ENCODE measurements at places on chromosomes 13 and 19.

DNA sequence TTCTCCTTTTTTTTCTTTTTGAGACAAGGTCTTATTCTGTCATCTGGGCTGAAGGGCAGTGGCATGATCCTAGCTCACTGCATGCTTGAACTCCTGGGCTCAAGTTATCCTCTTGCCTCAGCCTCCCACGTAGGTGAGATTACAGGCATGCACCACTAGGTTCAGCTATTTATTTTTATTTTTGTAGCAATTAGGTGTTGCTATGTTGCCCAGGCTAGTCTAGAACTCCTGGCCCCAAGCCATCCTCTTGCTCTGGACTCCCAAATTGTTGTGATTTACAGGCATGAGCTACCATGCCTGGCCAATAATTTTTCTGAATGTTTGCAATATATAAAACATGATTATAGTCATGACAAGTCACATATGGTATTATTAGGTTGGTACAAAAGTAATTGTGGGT is 161.1 kb upstream of the ATXN8OS start:
- DNase-seq = no peak

- peak; percentile 25 for DNase-seq
Measured at GRCh38 chr13:46648166-46648607, 95.2 kb downstream of the LRCH1 start.

DNA sequence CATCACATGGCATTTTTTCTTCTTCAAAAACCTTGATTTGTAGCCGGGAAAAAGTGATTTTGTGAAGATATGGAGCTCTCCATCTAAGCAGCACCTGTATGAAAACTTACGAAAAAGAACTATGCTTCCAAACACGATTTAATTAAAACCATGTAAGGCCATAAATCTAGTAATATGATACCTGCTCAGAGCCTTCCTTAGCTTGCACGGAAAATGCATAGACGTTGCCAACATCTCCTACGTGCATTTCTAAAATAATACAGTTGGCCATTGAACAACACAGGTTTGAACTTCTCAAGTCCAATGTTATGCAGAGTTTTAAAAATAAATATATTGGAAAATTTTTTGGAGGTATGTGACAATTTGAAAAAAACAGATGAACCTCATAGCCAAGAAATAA is 59.1 kb upstream of the RNF113B start:
- no peak for DNase-seq

GRCh38 chr19:46369817-46370216 is 22.9 kb downstream of the PPP5C start:
- no peak for DNase-seq

GRCh38 chr19:49479975-49480628 is 6.1 kb downstream of the FLT3LG start:
- DNase-seq = no peak

- DNase-seq = no peak
Measured at GRCh38 chr19:33365691-33366090, 7.8 kb upstream of the CEBPG start.

DNA sequence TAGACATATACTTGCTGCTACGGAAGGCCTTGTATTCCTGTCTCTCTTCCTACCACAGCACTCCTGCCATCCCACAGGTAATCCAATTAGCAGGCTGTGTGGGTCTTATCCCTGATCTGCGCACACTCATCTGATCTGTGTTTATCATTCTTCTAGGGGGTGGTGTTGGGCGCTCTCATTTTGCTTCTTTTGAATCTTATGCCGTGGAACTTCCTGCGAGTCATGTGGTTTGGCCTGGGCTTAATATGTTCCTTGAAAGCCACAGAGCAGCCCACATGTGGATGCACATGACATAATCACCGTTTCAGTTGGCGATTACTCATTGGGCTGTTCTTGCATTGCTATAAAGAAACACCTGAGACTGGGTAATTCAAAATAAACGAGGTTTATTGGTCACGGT is 7.5 kb downstream of the RASA3 start:
- no peak for DNase-seq

DNA sequence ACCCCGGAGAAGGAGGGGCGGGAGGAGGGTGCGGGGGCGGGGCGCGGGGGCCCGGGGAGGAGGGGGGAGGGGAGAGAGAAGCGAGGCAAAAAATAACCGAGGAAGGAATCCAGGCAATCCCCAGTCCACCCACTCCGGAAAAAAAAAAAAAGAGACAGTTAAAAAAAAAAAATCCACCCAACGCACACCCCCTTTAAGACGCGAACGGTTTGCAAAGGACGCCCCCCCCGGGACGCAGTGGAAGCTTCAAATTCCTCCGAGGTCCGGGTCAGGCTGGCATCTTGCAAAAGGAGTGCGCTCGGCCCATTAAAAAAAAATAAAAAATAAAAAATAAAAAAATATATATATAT is at the start of gene CACNA1A:
TSS of gene CACNA1A (minus strand) at position 9 of the 350 bp plus-strand sequence. CDS start 255 bp downstream, outside the sequence.
- no peak for DNase-seq

GRCh38 chr19:29687244-29687896 is 22.1 kb downstream of the PLEKHF1 start:
- no peak for DNase-seq

- DNase-seq = no peak
Measured at GRCh38 chr13:31081316-31081715, 80.4 kb downstream of the HSPH1 start.

- no peak for DNase-seq
Measured at GRCh38 chr13:51534041-51534817, 50.0 kb upstream of the WDFY2 start.

DNA sequence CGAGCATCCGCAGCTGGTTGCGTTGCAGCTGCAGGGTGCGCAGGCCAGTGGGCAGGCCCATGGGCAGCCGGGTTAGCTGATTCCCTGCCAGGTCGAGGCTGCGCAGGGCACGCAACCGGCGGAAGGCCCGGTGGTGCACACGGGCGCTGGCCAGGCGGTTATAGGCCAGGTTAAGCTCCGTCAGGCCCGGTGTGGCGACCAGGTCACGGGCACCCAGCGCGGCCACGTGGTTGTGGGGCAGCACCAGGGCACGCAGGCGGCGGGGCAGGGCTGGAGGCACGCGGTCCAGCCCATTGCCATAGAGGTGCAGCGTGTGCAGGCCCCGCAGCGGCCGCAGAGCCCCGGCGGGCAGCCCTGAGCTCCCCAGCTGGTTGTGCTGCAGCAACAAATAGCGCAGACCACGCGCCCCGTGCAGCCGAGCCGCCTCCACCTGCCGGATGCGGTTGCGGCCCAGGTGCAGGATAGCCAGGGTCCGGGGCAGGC is 5.3 kb downstream of the PODNL1 start:
- DNase-seq = no peak

GRCh38 chr13:96958286-96958891 is 35.9 kb downstream of the OXGR1 start:
- DNase-seq = no peak

- no peak for DNase-seq
Measured at GRCh38 chr13:44609137-44609536, 33.0 kb upstream of the TSC22D1 start.
